ENCODE measurements at places on chromosomes 3 and 15.

DNA sequence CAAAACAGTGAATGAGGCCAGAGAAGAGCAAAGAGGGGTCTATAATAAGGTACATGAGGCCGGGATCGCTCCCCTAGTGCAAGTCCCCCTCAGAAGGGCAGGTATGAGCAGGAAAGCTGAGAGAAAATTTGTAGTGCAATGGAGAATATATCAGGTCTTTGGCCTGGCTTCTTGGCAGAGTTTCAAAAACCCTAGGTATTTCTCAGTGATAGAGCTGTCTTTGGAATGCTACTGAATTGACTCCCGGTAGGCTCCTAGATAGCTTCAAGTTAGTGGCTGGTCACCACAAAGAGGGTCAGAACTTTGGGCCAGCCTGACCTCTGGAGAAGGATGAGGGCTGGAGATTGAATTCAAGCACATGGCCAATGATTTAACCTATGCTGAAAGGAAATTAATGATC is 30.6 kb upstream of the OXTR start:
- no peak for DNase-seq

DNA sequence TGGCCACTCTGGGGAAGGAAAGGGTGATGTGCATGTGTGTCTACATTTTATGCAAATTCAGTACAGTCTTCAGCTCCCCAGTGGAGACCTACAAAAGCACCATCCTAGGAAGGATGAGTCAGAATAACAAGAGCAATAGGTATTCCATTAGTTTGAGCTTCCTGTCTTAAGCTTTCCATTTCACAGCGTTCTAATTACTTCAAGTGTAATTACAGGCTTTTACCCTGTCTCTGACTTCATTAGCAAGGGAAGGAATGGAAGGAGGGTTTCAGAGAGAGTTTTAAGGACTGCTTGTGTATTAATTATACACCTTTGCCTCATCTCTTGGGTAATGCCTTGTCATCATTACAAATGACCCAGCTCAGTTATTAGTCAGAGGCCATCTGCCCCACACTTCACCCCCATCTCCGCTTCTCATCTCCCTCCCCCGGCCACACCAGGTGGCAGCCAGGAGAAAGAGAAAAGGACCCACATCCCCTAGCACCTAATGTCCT is 202.8 kb upstream of the MRPL3 start:
- DNase-seq = no peak

- no peak for DNase-seq
Measured at GRCh38 chr3:107452436-107452835, 70.3 kb upstream of the BBX start.

DNA sequence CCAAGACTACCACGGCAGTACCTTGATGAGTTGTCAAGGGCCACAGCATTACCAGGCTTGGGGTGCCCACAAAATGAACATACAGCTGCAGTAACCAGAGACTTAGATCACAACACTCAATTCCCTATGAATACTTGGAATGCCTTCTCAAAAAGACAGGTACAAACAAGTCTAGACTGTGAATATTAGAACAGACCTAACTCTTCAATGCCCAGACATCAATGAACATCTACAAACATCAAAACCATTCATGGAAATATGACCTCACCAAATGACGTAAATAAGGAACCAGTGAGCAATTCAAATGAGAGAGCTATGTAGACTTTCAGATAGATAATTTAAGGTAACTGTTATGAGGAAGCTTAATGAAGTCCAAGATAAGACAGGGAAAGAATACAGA is 185.1 kb upstream of the POU1F1 start:
- DNase-seq = no peak

DNA sequence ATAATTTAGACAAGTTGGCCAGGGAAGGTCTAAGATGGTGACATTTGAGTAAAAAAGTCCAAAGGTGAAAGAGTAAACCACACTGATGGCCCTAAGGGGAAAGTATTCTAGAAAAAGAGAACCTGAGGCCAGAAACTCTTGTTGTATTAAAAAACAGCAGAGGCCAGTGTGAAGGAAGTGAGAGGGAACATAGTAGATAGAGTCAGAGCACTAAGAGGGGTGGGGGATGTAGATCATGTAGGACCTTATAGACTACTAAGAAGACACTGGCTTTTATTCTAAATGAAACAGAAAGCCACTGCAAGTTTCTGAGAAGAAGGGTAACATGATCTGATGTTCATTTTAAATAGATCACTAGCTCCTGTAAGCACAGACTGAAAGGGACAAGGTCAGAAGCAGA is 14.5 kb downstream of the POLQ start:
- no peak for DNase-seq

GRCh38 chr3:182782149-182782548 is 11.2 kb upstream of the ATP11B start:
- DNase-seq = no peak

GRCh38 chr15:29123991-29124390 is 145.6 kb downstream of the NSMCE3 start:
- no peak for DNase-seq

DNA sequence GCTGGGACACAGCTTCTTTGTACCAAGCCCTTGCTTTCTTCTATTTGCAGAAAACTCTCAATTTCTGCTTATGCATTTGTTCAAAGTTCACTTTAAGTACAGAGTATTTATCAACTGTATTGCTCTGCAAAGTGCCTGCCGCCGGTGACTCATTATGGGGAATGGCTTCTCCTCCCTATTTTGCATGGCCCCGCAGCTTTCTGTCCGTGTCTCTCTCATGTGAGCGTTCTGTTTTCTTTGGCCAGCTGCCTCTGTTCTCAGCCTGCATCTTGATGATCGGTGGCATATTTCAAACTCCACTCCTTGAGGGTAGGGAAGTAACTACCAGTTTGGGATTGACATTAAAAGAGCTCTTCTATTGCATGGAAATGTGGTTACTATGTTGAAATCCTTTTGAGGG is 28.6 kb upstream of the ST8SIA2 start:
- no peak for DNase-seq

GRCh38 chr3:149564079-149564478 is 89.6 kb downstream of the TM4SF4 start:
- DNase-seq = no peak

- DNase-seq = peak; percentile 82
Measured at GRCh38 chr15:100873029-100873677, 6.5 kb upstream of the ALDH1A3 start.

DNA sequence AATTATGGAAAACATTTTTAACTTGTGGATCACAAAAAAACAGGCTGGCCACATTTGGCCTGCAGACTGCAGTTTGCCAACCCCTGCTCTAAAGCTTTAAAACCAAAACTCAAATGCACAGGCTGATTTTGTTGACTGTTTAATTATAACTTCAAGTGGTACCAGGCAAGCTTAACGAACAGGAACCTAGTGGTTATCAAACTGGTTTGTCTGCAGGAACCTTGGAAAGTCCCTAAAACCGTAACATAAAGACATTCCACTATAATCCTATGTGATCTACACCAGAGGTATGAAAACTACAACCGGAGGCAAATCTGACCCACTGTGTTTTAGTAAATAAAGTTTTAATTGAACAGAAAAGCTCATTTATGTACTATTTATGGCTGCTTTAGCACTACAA is 52.4 kb downstream of the TBL1XR1 start:
- no peak for DNase-seq

GRCh38 chr3:15271785-15272381 is 60.5 kb downstream of the SH3BP5 start:
- no peak for DNase-seq

DNA sequence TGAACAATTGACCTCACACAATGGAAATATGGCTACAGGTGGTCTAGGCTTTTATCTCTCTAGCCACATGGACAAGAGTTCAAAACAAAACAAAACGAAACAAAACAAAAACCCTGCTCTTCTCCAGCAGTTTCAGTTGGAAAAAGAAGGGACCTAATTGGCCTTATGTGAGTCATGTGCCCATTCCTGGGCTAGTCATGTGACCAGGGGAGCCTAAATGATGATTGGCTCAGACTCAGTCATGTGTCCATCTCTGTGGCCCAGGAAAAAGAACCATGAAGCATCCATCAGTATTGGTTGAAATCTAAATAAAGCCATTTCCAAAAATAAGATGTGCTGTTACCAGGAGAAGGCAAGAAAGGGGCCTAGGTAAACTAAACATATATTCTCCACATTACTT is 96.8 kb downstream of the ANXA2 start:
- DNase-seq = no peak

- DNase-seq = peak; percentile 92
Measured at GRCh38 chr15:67838789-67839332, 984 bp downstream of the RNU6-1 start.

GRCh38 chr3:126373682-126374601 is 16.7 kb upstream of the KLF15 start:
- no peak for DNase-seq

DNA sequence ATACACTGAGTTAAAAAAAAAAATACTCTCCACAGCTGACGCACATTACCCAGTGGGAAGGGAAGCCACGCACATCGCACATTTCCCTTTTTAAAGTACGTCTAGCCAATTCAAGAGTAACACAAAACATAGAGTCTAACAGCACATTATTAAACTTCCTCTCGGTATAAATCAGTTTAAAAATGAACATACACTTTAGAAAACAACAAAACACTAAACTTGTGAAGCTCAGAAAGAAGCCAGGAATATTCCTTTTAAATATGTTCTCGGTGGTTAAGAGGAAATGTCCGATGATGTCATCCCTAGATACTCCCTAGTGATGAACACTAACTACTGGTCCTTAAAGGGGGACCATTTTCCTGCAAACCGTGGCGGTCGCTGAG is 721 bp downstream of the MYEF2 start:
- DNase-seq = no peak

- peak; percentile 92 for DNase-seq
Measured at GRCh38 chr15:68277603-68278344, at the start of gene FEM1B. Gene FEM1B (plus strand): TSS chr15:68277745. CDS start chr15:68278418, 673 bp downstream.

DNA sequence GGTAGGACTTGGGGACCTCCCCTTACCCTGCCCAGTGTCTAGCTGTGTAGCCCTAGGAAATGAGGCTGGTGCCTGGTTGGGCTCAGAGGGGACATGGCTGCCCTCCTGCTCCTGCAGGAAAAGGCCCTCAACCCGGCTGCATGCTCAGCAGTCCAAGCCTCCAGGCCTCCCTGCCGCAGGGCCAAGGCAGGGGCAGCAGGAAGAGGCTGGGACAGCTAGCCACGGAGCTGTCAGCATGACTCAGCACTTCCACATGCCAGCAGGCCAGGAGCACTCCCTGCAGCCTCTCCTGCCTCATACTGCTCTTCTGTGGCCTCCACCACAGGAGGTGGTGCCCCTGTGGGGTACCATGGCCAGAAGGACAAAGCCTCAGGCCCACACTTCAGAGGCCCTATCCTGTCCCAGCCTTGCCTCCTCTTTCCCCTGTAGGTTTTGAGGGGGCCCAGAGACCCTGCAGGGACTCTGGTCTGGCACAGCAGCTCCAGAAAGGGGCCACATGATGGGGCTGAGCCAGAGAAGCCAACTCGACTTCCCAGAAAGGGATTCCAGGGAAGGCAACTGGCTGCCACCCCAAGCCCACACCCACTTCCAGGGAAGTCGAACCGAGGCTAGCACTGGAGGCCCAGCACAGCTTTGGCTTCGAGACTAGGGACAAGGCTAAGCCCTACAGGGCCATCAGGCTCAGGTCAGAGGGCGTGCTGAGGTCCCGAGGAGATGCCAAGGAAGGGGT is 19.5 kb downstream of the TKT start:
- DNase-seq = peak; percentile 77

DNA sequence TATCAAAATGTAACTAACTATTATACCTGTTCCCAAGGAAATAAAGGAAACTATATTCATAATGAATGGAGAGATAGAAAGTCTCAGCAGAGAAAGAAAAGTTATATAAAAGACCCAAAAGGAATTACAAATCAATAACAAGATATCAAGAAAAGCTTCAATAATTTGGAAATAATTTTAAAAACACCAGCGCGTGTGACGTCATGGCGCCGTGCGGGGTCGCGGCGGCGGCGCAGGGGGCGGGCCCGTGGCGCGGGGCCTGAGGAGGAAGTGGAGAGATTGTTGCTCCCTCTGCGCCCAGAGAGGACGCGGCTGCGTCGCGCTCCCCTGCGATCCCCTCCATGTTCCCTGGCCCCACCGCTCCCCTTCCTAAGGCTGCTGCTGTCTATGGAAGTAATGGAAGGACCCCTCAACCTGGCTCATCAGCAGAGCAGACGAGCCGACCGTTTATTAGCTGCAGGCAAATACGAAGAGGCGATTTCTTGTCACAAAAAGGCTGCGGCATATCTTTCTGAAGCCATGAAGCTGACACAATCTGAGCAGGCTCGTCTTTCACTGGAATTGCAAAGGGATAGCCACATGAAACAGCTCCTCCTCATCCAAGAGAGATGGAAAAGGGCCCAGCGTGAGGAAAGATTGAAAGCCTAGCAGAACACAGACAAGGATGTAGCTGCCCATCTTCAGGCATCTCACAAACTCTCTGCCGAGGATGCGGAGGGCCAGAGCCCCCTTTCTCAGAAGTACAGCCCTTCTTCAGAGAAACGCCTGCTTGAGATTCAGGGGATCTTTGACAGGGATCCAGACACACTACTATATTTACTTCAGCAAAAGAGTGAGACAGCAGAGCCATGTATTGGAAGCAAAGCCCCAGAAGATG is 4.1 kb downstream of the XCR1 start:
- DNase-seq = peak; percentile 45

- DNase-seq = no peak
Measured at GRCh38 chr3:136381051-136381450, 130.9 kb downstream of the PCCB start.

- DNase-seq = peak; percentile 88
Measured at GRCh38 chr3:138941259-138941885, 5.6 kb downstream of the FOXL2 start.

- DNase-seq = no peak
Measured at GRCh38 chr15:70016511-70016994, 81.2 kb downstream of the TLE3 start.

DNA sequence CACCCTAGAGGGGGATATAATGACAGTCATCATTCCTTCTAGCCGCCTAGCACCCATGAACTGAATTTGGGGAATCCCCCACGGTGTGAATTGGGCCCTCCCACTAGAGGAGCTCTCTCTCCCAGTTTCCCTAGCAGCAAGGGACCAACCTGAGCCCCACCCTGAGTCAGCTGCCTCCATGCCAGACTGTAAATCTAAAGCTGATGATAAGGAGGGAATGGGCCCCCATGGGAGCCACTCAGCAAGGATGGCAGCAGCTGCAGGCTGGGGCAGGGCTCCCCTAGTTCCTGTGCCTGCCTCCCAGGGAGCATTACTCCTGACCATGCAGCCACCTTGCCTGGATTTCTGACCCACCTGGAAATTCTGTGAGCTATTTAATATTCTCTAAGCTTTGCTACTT is 57.0 kb upstream of the PXYLP1 start:
- DNase-seq = no peak

- no peak for DNase-seq
Measured at GRCh38 chr15:84649706-84650105, 4.4 kb downstream of the WDR73 start.

DNA sequence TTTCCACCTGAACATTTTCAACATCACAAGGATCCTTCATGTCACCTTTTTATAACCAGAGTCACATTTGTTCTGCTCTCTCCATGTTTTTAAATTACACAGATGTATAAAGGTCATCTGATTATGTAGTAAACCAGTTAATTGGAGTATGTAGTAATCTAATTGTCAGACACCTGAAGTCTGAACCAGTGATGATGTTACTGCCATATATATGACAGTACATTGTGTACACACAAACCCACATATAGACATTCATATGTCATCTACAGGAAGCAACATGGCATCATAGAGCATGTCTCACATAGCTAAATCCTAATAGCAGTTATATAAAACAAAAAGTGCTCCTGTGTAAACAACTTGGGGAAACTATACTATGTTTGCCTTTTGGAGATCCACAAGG is 95.9 kb upstream of the PRR23C start:
- DNase-seq = no peak

- DNase-seq = no peak
Measured at GRCh38 chr3:172132159-172132586, 92.8 kb downstream of the FNDC3B start.

- no peak for DNase-seq
Measured at GRCh38 chr15:31447931-31448634, 121.4 kb downstream of the KLF13 start.

All from H7 (cell line).